ENCODE measurements at places on chromosomes 16 and 17.

- DNase-seq: no peak
Measured at GRCh38 chr17:81251094-81251708, 12.1 kb downstream of the NDUFAF8 start.

DNA sequence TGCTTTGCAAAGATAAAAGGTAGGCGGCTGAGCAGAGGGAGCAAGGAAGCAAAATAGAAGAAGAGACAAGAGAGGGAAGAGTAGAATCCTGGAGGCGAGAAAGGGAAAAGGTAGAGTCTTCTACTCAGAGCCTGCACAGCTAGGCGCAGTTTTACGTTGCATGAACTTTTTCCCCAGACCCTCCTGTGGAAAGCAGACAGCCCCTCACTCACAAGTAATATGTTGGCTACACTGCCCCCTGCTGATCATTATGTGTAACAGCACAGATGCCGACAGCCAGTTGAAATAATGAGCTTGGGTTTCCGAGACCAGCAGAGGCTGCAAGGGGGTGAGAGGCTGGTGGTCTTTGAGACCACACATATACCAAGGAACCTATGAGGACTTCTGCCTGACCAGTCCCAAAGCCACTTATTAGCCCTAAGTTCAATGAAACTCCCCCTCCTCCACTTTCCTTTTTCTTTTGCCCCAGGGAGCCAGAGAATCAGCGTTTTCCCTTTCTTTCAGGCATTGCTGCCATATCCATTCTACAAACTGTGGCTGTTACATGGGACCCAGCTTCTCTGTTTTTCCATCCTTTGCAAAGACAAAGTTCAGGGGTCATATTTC is 22.5 kb upstream of the CMTR2 start:
- DNase-seq: peak; percentile 58

- DNase-seq: no peak
Measured at GRCh38 chr17:75875182-75875939, 3.0 kb downstream of the TRIM47 start.

DNA sequence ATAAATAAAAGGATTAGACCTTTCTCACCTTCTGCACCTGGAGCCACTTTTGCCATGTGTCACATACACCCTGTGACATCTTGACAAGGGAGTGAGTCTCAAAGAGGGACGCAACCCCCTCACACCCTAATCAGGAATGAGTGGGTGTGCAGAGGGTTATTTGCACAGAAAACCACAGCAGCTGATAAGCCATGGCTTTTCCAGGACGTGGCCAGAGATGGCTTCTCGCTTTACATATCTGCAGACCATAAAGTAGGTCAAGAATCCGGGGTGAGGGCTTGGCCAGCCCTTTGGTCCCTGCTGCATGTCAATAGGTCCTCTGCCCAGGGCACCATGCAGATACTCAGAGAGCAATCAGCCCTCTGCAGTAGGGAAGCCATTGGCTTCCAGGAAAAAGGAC is 2.4 kb upstream of the CD300LF start:
- no peak for DNase-seq

GRCh38 chr16:27458258-27458657 is 56.3 kb downstream of the IL21R start:
- no peak for DNase-seq

DNA sequence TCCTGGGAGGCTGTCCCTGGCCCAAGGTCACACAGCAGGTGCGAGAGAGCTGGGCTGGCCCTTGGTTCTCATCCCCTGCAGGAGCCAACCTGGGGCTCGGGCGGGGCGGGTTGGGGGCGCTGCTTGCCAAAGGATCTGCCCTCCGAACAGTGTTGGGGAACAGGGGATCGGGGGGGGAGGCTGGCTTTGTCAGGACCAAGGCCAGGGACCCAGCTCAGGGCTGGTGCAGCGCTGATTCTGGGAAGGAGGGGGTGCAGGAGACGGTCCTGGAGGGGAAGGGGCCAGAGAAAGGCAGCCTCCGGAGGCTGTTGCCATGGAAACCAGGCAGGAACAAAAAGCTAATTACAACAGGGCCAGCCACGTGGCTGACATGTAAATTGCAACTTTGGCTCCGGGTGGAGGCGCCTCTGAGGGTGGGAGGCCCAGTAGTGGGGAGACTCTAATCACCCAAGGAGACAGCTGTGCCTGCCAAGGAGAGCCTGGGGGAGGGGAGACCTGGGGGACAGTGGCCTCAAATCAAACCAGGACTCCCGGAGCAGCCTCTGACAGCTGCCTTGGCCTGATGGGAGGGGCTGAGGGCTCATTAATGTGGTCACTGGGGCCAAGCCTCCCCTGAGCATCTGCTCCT is 1.3 kb downstream of the TUBB3 start:
- DNase-seq: peak; percentile 47

Data from endothelial cell (in vitro differentiated cells).